ENCODE measurements at places on chromosomes 1 and 21. TPM values are rescaled to one million over a fixed set of nuclear protein-coding genes. Genes with fewer than 3 reads are reported as not detected.

The AHCTF1 gene
- total RNA-seq, result 16.5 TPM

DNA sequence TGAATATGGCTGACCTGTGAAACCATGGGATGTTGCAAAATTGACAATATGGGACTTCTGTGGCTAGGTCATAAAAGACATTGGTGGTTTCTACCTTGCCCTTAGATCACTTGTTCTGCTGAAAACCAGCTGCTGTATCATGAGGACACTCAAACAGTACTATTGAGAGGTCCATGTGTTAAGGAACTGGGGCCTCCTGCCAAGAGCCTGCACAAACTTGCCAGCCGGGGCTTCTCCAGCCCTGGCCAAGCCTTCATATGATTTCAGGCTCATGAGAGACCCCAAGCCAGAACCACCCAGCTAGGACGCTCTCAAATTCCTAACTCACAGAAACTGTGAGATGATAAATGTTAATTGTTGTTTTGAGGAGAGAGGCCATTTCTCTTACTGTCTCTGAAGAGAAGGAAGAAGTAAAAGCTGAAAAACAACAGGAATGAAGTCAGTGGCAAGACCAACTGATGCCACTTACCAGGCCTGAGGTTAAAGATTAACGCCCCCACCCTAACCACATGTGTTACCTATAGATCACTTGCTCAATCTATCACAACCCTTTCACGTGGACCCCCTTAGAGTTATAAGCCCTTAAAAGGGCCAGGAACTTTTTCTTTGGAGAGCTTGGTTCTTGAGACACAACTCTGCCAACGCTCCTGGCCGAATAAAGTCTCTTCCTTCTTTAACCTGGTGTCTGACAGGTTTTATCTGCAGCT lies 3.9 kb upstream of the PITHD1 start:
- no peaks in the 10 kb centered on the region for H3K36me3 ChIP-seq
- no peak overlapping the region for H3K27ac ChIP-seq
- peaks cover 8% of the 10 kb centered on the region for H3K4me1 ChIP-seq

DNA sequence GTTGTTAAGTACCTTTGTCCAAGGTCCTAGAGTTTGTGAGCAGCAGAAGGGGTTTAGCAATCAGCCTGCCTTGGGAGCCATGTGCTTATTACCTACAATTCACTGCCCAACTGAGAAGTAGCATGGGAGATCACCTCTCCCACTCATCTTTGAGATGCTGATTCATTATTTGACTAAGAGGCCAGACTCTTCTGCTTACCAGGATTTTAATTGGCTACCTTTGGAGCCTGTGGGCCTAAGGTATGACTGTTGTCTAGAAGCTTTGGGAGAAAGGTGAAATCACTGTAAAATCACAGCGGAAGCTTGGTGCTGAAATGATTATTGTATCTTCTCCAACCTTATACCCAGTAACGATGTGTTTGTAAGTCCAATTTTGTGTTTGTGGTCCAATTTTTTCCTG lies 213.4 kb downstream of the ST6GALNAC3 start:
- H3K36me3 ChIP-seq, result no peaks in the 10 kb centered on the region
- no peak overlapping the region for H3K4me3 ChIP-seq
- DNase-seq, result no peak
- no peaks in the 10 kb centered on the region for H3K4me1 ChIP-seq

DNA sequence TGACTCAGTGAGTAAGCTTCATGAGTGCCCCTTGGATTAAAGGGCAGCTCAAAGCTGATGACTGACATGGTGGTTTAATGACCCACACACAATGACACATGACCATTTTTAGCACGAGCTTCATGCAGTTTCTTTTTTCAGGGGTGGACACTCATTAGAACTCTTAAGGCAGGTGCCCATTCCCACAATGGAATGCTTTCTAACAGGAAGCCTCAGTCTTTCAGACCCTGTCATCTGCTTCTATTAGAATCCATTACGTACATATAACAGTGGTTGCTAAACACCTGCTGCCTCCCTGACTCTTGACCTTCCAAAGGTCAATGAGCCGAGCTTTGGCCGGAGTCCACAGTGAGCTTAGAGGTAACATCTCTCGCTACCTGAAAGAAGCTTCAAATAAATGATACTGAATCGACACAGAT lies 27.4 kb downstream of the AKNAD1 start:
- H3K4me1 ChIP-seq, result peaks cover 26% of the 10 kb centered on the region
- H3K36me3 ChIP-seq, result no peaks in the 10 kb centered on the region
- no peak for DNase-seq

DNA sequence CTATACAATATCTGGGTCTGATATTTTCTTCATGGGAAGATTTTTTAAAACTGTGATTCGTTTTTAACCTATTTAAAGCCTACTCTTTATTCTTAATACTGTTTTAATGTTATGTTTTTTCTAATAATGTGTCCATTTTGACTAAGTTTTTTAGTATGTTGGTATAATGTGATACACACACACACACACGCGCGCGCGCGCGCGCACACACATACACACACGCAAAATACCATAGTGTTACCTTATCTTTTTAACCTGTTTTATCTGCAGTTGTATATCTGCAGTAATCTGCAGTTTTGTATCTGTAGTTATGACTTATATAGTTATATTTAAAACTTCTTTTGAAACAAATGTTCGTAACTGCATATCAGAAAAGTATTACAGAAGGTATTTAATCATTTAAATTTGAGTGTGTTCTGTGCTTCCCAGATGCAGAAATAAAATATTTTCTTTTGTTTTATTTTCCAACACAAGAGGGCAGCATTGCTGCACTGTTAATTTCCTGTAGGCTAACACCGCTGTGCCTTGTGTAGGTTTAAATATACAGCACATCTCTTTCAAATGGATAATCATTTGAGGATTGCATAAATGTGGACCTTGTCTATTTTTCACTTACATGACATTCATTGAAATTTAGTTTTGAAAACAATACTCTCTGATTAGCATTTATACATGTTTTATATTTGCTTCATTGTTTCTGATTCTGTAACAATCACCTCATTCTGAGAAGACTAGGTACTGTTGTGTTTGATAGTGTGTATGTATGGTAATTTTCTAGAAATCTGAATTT lies 166.1 kb downstream of the PDE4B start:
- H3K27me3 ChIP-seq, result no peaks in the 10 kb centered on the region
- no peaks in the 10 kb centered on the region for H3K4me1 ChIP-seq
- H3K36me3 ChIP-seq, result no peaks in the 10 kb centered on the region
- no peak for DNase-seq

DNA sequence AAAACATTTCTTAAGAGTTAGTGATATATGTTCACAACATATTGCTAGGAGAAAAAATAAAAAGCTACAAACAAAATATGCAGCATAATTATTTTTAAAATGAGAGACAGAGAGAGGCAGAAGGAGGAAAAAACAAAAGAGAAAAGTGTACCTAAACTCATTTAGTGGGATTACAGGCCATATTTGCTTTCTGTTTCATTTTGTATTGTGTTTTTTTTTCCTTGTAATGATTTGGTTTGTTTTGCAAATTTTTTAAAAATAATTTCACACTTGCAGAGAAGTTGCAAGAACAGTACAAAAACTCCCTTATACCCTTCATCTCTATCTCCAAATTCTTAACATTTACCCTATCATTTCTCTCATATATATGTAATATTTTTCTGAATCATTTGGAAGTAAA lies 65.0 kb downstream of the LBR start:
- H3K36me3 ChIP-seq, result no peaks in the 10 kb centered on the region
- H3K4me1 ChIP-seq, result no peaks in the 10 kb centered on the region
- DNase-seq, result no peak
- no peak overlapping the region for H3K27ac ChIP-seq
- no peak overlapping the region for H3K4me3 ChIP-seq
- H3K27me3 ChIP-seq, result no peaks in the 10 kb centered on the region

DNA sequence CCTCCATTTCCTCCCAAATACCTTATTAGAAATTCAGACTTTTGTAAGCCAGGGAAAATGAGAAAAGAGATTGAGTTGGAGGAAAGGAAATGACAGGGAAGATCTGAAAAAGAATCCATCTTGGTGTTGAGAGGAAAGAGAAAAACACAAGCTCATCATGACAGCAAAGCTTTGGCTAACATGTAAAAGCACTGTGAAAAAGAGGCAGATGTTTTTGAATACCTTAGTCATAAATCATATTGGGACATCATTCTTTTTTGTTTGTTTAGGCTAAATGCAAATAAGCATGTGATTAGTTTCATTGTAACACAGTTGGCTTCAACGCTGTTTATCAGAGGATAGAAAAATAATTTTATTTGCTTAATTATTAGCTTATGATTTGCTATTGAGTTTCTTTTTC lies 64.6 kb downstream of the LHX8 start:
- no peak for DNase-seq
- H3K36me3 ChIP-seq, result no peaks in the 10 kb centered on the region
- no peaks in the 10 kb centered on the region for H3K27me3 ChIP-seq
- H3K4me1 ChIP-seq, result no peaks in the 10 kb centered on the region
- H3K4me3 ChIP-seq, result no peak overlapping the region

The GPR52 gene
- total RNA-seq, result 0.75 TPM

The TRIM67 gene
- not detected for total RNA-seq

The CYP4Z1 gene
- 4.8 TPM for total RNA-seq

Measured in ascending aorta (tissue), 2 donors.